ENCODE measurements at places on chromosomes 3 and 15. TPM values are rescaled to one million over a fixed set of nuclear protein-coding genes. Genes with fewer than 3 reads are reported as not detected.

The ROBO2 gene
- not detected for total RNA-seq

The GUCA1C gene
- not detected for total RNA-seq

The OSTN gene
- total RNA-seq, result not detected

The EFCC1 gene
- not detected for total RNA-seq

The TM4SF4 gene
- total RNA-seq, result 26.5 TPM

The SEMA3G gene
- 0.07 TPM for total RNA-seq

The HTD2 gene
- total RNA-seq, result 3.8 TPM

The CD200 gene
- total RNA-seq, result not detected

The UPK1B gene
- total RNA-seq, result 12.4 TPM

The ROPN1B gene
- not detected for total RNA-seq

The GATA2 gene
- total RNA-seq, result 5.4 TPM

The CCNL1 gene
- 35.5 TPM for total RNA-seq

The SMAD6 gene
- 25.4 TPM for total RNA-seq

The WDR6 gene
- 73.4 TPM for total RNA-seq

The LTK gene
- 0.13 TPM for total RNA-seq

The GHSR gene
- total RNA-seq, result not detected

The LTF gene
- not detected for total RNA-seq

The CRYGS gene
- 0.44 TPM for total RNA-seq

The P2RY1 gene
- 0.49 TPM for total RNA-seq

The MME gene
- total RNA-seq, result not detected

The NPTN gene
- 219 TPM for total RNA-seq

The SLC12A8 gene
- 1.6 TPM for total RNA-seq

The DUOXA2 gene
- not detected for total RNA-seq

The GPR176 gene
- 13.2 TPM for total RNA-seq

The RAB27A gene
- 7.9 TPM for total RNA-seq

The QRICH1 gene
- 37.3 TPM for total RNA-seq

The SAMD7 gene
- not detected for total RNA-seq

The CAPN3 gene
- total RNA-seq, result 0.87 TPM

The IQCF5 gene
- not detected for total RNA-seq

The SLC35G2 gene
- total RNA-seq, result 35.1 TPM

The C3orf49 gene
- total RNA-seq, result not detected

The SSUH2 gene
- 0.65 TPM for total RNA-seq

The MYZAP gene
- 1.6 TPM for total RNA-seq

The C3orf20 gene
- 0.03 TPM for total RNA-seq

The PATL2 gene
- 0.07 TPM for total RNA-seq

The LRRC49 gene
- 3.5 TPM for total RNA-seq

The RETNLB gene
- not detected for total RNA-seq

Data from A549 treated with RU486 at 1 μM for 4 hours (cell line).